ENCODE measurements at places on chromosomes 7 and 10.

GRCh38 chr7:51121931-51122425, 194.6 kb downstream of the COBL start:
- no peak for DNase-seq

GRCh38 chr7:33596686-33597085, 308.7 kb upstream of the BMPER start:
- DNase-seq: no peak

DNA sequence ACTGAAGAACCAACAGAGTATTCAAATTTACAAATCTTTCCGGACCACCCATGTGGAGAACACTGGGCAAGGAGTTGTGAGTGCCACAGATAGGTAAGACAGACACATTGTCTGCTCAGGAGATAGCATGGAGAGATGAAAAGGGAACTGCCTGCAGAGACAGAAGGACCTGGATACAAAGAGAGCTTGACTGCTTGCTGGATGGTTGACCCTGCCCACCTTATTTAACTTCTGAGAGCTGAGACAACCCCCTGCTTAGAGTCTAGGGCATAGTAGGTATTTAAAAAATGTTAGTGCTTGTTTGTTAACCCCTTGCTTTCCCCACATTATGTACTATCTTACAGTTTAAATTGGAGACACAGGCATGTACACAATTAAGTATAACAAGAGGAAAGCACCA, 314.1 kb downstream of the THSD7A start:
- no peak for DNase-seq

GRCh38 chr10:21527598-21528235, 2.2 kb upstream of the SKIDA1 start:
- DNase-seq: no peak

GRCh38 chr10:78566284-78567111, 502.3 kb upstream of the ZMIZ1 start:
- peak; percentile 30 for DNase-seq

- DNase-seq: no peak
Observed at GRCh38 chr7:24457219-24457558, 116.1 kb upstream of the PALS2 start.

Data from AG08395 (cell line).